Heart left ventricle (tissue), 16 donors: ENCODE measurements at places on chromosomes 1 and 21.

- no peak for DNase-seq
Observed at GRCh38 chr1:108505763-108506070, 54.2 kb upstream of the EEIG2 start.

GRCh38 chr1:64861611-64862010 is 104.7 kb downstream of the JAK1 start:
- peak; percentile 32 for DNase-seq

DNA sequence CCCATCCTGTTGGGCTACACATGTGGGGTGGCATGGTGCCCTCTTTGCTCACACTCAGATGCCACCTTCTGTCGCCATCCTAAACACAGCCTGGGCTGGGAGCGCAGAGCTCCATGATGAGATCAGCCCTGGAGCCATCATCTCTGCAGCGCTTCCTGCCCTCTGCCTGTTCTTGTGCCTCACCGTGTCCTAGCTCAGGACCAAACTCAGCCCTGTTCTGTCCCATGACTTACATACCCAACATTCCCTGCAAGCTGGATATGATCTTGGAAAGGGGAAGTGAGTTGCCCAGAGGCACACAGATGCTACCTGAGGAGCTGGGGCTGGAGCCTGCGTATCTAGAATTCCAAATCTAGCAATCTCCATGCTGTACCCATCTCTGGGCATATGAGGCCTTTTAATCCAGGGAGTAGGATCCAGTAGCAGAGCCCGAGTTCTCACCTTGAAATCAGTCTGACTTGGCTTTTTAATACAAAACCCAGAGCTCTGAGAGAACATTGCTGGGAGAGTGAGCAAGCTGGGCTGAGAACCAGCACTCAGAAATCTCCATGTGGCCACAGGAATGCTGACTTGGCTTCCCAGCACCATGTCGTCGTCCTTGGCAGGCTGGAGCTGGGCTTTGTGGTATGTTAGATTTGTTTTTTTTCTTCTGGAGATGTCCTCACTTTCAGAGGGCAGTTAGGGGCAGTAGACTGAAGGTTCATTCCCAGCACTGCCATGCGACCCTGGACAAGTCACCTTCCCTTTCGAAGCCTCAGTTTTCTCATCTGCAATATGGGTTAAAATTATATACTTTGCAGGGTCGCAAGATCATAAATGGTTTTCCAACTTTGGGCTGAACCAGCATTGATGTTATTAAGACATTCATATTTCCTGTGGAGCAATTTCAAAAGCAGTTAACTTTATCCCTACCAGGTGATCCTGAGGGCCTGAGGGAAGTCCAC is 2.6 kb downstream of the ALPL start:
- DNase-seq: no peak

- DNase-seq: no peak
Observed at GRCh38 chr1:13775459-13775858, 75.5 kb downstream of the PRDM2 start.

DNA sequence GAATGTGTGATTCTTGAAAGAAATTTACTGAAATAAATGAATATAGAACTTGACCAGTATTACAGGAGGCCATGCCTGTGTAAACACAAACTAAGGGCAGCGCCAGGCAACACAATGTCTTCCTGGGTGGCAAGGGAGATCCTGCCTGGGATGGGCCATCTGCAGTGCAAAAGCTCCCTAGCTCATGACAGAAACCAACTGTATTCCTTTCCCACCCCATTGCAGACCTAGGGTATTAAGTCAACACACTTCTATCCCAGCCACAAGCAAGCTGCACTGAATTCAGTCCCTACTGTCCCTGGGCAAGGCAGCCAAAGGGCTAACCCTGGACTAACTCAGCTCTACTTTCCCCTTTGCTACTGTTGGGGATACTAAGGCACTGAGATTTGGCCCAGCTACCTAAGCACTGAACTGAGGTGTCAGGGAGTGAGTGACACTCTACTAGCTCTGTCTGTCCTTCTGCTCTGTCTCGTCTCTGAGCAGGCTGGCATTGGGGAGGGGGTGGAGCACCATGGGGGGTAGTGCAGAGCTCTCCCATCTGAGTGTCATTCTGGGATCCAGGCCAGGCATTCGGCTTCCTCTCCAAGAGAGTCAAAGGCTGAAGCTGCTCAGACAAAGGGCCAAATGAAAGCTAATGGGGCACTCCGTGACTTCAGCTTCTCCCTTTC is 2.5 kb downstream of the INKA2 start:
- peak; percentile 91 for DNase-seq

GRCh38 chr1:3775490-3776230 is 3.1 kb downstream of the SMIM1 start:
- DNase-seq: peak; percentile 58
